ENCODE measurements at places on chromosomes 1 and 21.

- DNase-seq: no peak
These were observed 17.0 kb downstream of the FAM151A start for GRCh38 chr1:54606096-54606989.

- no peak for DNase-seq
These were observed 92.9 kb downstream of the SLC45A1 start for GRCh38 chr1:8410791-8411190.

- peak; percentile 72 for DNase-seq
These were observed 85.9 kb downstream of the USP24 start for GRCh38 chr1:55129194-55129728.

DNA sequence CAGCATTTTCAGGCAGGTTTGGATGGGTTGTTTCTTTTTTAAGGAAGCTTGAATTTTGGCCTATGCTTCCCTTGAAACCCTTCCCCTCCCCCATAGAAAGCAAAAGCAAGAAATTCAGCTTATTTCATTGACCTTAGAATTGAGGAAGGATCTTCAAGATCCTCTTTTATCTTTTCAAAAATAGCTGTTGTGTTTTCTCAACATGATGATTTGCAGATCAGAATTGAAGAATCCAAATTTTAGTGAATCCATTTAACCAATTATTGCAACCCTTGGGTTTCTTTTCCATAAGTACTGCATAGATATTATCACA is 73.7 kb downstream of the LRRC8C start:
- DNase-seq: no peak

- DNase-seq: no peak
These were observed 941 bp upstream of the TBCE start for GRCh38 chr1:235366286-235366685.

Measured in brain microvascular endothelial cell (primary cell).